ENCODE measurements at places on chromosomes 12 and 14. TPM values are rescaled to one million over a fixed set of nuclear protein-coding genes. Genes with fewer than 3 reads are reported as not detected.

The NKX2-1 gene
- not detected for total RNA-seq

DNA sequence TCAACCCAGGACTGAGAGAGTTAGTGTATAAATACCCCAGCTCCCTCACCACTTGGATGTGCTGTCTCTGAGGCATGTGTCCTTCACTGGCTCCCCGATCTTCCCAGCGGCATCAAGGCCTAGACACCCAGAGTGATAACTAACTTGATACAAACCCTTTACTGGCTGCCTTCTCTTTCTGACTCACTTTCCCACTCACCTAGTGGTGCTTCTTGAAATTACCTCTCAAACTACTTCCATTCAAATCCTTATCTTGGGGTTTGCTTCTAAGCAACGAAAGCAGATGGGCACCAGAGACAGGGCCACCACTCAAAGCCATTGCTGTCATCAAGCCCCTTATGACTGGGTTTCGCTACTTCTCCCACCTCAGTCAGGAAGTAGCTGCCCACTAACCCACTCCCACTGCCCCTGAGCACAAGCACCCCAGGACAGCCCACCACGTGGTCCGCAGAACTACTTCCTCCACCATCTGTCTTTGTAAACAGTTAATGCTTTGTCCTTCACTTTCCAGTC is 17.2 kb downstream of the ZFP36L1 start:
- peak overlapping the region; percentile 89 for H3K27ac ChIP-seq
- H3K27me3 ChIP-seq, result no peaks in the 10 kb centered on the region
- H3K4me1 ChIP-seq, result peaks cover 38% of the 10 kb centered on the region
- no peak overlapping the region for H3K4me3 ChIP-seq
- H3K36me3 ChIP-seq, result peaks cover 3% of the 10 kb centered on the region
- DNase-seq, result no peak

- no peak for DNase-seq
- peak overlapping the region; percentile 91 for H3K27ac ChIP-seq
- peaks cover 72% of the 10 kb centered on the region for H3K4me1 ChIP-seq
- H3K36me3 ChIP-seq, result no peaks in the 10 kb centered on the region
Observed at GRCh38 chr12:52245259-52245961, 12.4 kb downstream of the KRT7 start.

The INHBC gene
- not detected for total RNA-seq

- H3K4me1 ChIP-seq, result peaks cover 49% of the 10 kb centered on the region
- no peak overlapping the region for H3K4me3 ChIP-seq
- H3K36me3 ChIP-seq, result no peaks in the 10 kb centered on the region
Observed at GRCh38 chr12:96422192-96422591, 22.0 kb upstream of the CDK17 start.

DNA sequence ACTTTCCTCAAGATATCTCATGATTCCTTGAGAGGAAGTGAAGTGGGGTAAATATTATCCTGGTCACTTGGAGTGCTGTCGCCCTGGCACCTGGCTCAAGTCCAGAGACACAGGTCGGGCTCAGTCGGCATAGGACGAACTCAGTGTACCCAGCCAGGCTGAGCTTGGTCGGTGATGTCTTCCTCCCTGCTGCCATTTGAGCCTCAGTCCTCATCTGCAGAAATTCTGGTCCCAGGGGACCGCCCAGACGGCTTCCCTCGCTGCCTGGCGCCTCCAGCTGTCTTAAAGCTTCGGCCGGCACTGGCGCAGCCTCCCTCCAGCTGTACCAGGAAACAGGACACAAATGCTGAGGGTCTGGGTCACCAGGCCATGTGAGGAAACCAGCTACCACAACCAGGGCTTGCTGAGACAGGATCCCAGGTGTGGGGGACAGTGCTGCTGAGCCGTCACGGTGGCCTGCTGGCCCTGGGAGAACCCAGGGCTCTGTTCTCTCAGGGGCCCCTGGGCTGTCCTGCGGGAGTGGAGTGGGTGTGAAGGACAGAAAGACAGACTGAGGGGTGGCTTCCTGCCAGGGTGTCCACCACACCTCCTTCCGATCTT is 5.0 kb upstream of the KLC1 start:
- H3K27ac ChIP-seq, result no peak overlapping the region
- H3K36me3 ChIP-seq, result no peaks in the 10 kb centered on the region
- peaks cover 24% of the 10 kb centered on the region for H3K4me1 ChIP-seq
- H3K27me3 ChIP-seq, result no peaks in the 10 kb centered on the region
- DNase-seq, result no peak
- no peak overlapping the region for H3K4me3 ChIP-seq

The FAIM2 gene
- total RNA-seq, result 1.5 TPM

GRCh38 chr14:100844082-100844408 is 18.1 kb downstream of the MEG3 start:
- no peaks in the 10 kb centered on the region for H3K36me3 ChIP-seq
- no peak for DNase-seq
- no peaks in the 10 kb centered on the region for H3K27me3 ChIP-seq
- H3K27ac ChIP-seq, result no peak overlapping the region
- peaks cover 14% of the 10 kb centered on the region for H3K4me1 ChIP-seq

- H3K4me1 ChIP-seq, result peaks cover 6% of the 10 kb centered on the region
- peaks cover 4% of the 10 kb centered on the region for H3K36me3 ChIP-seq
- no peak for DNase-seq
Observed at GRCh38 chr14:69360438-69361108, 37.5 kb downstream of the ERH start.

DNA sequence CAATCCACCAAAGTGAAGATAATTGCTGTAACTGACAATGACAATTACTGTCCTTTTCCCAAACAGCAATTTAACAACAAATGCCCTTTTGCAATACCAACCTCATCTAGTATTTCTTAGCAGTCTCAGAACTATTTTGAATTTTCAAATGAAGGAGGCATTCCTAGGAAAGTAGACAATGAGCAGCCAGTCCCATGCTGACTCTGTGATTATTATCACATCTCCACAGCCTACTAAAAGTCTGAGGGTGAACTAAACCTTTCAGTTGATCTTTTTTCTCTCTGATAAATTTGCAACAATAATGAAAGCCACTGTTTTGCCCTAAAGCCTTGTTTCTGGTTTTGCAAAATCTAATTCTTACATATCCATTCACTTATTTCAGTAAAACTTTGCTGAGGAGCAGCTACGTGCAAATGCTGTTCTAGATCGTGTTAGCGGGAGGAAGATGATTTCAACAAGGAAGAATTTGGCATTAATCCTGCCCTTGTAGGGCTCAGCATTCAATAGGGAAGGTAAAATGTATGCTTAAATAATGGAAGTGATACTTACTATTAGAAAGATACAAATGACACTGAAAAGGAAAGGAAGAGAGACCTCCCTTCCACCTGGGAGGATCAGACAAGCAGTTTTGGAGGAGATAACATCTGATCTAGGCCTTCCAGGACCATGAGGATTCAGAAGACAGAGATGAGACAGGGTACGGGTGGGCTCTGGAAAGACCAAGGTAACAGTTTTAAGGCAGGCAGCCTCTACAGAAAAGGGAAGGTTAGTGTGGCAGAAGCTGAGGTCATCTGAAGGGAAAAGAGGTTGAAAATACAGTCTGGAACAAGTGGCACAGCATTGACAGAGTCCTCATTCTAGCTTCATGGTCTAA is 47.4 kb downstream of the SLC38A1 start:
- peak overlapping the region; percentile 68 for H3K27ac ChIP-seq
- peaks cover 66% of the 10 kb centered on the region for H3K36me3 ChIP-seq
- no peak overlapping the region for H3K4me3 ChIP-seq
- no peak for DNase-seq

DNA sequence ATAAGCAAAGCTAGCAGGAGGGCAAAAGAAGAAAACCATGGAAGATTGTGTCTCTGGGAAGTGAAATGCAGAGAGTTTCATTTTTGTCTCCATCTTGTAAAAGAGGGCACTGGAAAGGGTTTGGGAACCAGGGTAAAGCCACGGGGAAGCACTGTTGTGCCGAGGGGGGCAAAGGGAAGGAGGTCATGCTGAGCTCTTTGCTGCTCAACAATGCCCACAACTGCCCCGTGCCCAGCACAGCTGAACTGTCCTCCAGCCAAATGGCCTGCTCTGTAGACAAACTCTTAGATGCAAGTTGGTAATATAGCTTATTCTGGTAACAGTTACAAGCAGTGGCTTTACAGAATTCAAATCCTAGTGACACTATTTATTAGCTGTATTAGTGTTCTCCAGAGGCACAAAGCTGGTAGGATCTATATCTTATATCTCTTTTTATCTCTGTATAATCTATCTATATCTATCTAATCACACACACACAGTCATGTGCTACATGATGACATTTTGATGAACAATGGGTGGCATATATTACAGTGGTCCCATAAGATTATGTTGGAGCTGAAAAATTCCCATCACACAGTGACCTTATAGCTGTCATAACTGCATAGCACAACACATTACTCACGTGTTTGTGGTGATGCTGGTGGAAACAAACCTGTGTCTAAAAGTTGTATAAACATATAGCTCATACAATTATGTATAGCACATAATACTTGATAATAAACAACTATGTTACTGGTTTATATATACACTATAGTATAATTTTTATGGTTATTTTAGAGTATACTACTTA is 203.4 kb upstream of the DDHD1 start:
- peaks cover 45% of the 10 kb centered on the region for H3K4me1 ChIP-seq
- H3K4me3 ChIP-seq, result no peak overlapping the region
- peak overlapping the region; percentile 81 for H3K27ac ChIP-seq

- DNase-seq, result no peak
- peaks cover 17% of the 10 kb centered on the region for H3K36me3 ChIP-seq
- no peaks in the 10 kb centered on the region for H3K27me3 ChIP-seq
- no peak overlapping the region for H3K4me3 ChIP-seq
- peak overlapping the region; percentile 97 for H3K27ac ChIP-seq
- peaks cover 68% of the 10 kb centered on the region for H3K4me1 ChIP-seq
Observed at GRCh38 chr14:80636071-80636470, 305.5 kb downstream of the CEP128 start.

The LHX5 gene
- total RNA-seq, result not detected

The TMEM121 gene
- total RNA-seq, result 3.6 TPM

DNA sequence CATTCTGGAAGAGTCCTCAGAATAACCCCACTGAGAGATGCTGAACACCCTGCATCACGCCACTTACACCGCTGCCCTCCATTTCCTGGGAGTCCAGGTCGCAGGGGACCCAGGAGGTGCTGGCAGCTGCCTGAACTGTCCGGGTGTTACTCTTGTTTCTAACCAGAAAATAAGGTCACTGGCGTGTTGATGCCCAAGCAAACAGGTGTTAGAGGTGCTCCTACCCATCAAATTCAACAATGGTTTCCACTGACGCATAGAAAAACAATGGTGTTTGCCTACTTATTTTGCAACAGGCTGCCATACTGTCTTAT is 23.8 kb downstream of the PITPNM2 start:
- no peaks in the 10 kb centered on the region for H3K36me3 ChIP-seq
- peak overlapping the region; percentile 96 for H3K27ac ChIP-seq
- H3K4me1 ChIP-seq, result peaks cover 43% of the 10 kb centered on the region
- DNase-seq, result no peak

The CHGA gene
- total RNA-seq, result not detected

DNA sequence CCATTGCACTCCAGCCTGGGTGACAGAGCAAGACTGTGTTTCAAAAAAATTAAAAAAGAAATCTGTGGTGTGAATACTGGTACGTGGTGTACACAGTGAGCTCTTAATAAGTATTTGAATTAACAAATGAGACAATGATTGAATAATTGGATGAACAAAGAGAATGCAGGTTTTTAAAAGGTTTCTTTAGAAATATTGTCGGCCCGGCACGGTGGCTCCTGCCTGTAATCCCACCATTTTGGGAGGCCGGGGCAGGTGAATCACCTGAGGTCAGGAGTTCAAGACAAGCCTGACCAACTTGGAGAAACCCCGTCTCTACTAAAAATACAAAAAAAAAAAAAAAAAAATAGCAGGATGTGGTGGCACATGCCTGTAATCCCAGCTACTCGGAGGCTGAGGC is 6.6 kb downstream of the HIF1A start:
- H3K27ac ChIP-seq, result peak overlapping the region; percentile 58
- H3K27me3 ChIP-seq, result no peaks in the 10 kb centered on the region
- no peak for DNase-seq
- peaks cover 90% of the 10 kb centered on the region for H3K4me1 ChIP-seq

The TC2N gene
- 2.1 TPM for total RNA-seq

DNA sequence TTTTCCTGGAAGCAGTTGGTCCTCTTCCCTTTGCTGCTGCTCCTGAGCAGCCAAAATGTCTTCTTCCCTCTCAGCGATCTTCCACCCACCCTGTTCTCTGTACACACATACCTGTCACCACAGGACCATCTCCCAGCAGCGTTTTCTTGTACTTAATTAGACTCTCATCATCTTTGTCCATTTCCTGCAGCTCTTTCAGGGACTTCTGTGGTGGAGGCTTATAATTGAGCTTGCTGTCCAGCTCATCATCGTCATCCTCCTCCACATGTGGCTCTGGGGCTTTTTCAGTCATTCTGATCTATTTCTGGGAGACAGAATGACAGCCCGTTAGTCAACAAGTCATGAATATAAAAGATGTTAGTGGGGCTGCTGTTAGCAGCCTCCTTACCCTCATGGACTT is 11.0 kb downstream of the ARHGDIB start:
- DNase-seq, result no peak
- H3K36me3 ChIP-seq, result peaks cover 3% of the 10 kb centered on the region
- peak overlapping the region; percentile 96 for H3K27ac ChIP-seq
- H3K27me3 ChIP-seq, result no peaks in the 10 kb centered on the region
- H3K4me1 ChIP-seq, result peaks cover 64% of the 10 kb centered on the region
- H3K4me3 ChIP-seq, result no peak overlapping the region

The IL23A gene
- not detected for total RNA-seq

GRCh38 chr12:91099341-91099740 is 12.0 kb downstream of the LUM start:
- peaks cover 16% of the 10 kb centered on the region for H3K36me3 ChIP-seq
- peak overlapping the region; percentile 81 for H3K27ac ChIP-seq
- H3K4me1 ChIP-seq, result peaks cover 44% of the 10 kb centered on the region
- no peak for DNase-seq

- no peak overlapping the region for H3K4me3 ChIP-seq
- H3K4me1 ChIP-seq, result peaks cover 10% of the 10 kb centered on the region
- no peak for DNase-seq
Observed at GRCh38 chr12:1222858-1223639, 232.0 kb downstream of the ERC1 start.

DNA sequence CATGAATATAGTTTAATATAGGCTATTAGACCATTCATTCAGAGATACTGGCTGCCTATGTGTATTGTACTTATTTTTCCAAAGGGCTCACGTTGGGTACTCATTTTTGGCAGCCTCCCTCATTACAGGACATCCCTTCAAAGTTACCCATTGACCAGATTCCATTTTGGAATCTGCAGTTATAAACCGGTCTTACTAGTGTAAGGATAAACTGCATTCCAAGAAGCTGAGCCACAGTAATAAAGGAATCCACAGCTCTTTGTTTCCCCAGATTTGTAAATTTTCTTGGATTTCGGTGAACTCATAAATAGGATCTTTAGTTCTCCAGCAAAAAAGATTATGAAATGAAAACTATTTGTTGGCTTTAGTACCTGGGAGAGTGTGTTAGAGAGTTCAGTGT is 18.9 kb upstream of the CFL2 start:
- no peak overlapping the region for H3K4me3 ChIP-seq
- DNase-seq, result no peak

The RNASE4 gene
- 17.8 TPM for total RNA-seq

GRCh38 chr12:14949631-14950030 is 11.3 kb upstream of the ERP27 start:
- peak overlapping the region; percentile 96 for H3K27ac ChIP-seq
- no peaks in the 10 kb centered on the region for H3K27me3 ChIP-seq
- H3K4me3 ChIP-seq, result no peak overlapping the region
- H3K36me3 ChIP-seq, result peaks cover 3% of the 10 kb centered on the region
- H3K4me1 ChIP-seq, result peaks cover 64% of the 10 kb centered on the region
- no peak for DNase-seq

The BIN2 gene
- not detected for total RNA-seq

- no peaks in the 10 kb centered on the region for H3K4me1 ChIP-seq
- no peak overlapping the region for H3K27ac ChIP-seq
- no peak overlapping the region for H3K4me3 ChIP-seq
- H3K36me3 ChIP-seq, result no peaks in the 10 kb centered on the region
Observed at GRCh38 chr12:31020385-31021166, 53.1 kb upstream of the DDX11 start.

Data from osteocyte (in vitro differentiated cells).